ENCODE measurements at places on chromosomes 12 and 14.

GRCh38 chr14:104561632-104562495, 17.7 kb upstream of the C14orf180 start:
- no peak for DNase-seq

DNA sequence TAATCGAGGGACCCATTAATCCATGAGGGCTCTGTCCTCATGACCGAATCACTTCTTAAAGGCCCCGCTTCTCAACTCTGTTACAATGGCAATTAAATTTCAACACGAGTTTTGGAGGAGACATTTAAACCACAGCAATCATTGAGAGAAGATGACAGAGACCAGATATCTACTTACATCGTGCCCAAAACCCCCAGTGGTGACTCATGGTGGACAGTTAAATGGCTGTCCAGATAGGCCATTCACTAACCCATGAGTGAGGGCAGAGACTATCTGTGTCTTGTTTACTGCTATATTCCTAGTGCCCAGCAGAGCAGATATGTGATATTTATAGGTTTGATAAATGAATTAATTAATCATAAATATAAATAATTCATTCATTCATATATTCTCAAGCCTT, 20.0 kb upstream of the FLVCR2 start:
- DNase-seq: no peak

- peak; percentile 33 for DNase-seq
Observed at GRCh38 chr14:65252482-65253255, 150.4 kb upstream of the MAX start.

DNA sequence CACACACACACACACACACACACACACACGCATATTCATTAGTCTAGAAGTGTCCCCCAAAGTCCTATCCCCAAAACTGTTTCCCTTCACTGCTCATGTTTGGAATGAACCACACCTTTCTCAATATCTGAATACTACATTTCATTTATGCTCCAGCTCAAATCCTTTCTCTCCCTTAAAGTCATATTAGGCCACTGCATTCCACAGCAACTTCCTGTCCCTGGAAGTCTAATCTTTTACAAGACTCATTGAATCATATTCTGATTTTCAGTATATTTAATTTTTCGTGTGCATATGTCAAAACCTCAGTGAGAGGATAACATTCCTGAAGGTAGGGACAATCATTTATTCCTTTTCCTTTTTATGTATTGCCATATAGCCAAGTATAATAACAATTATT, 155.6 kb upstream of the LMNTD1 start:
- no peak for DNase-seq

GRCh38 chr12:113086249-113087164, 30.0 kb downstream of the DTX1 start:
- no peak for DNase-seq

- peak; percentile 15 for DNase-seq
Observed at GRCh38 chr14:39576258-39576657, 144.0 kb upstream of the FBXO33 start.

GRCh38 chr12:42886160-42886559, 296.6 kb upstream of the PRICKLE1 start:
- DNase-seq: no peak

DNA sequence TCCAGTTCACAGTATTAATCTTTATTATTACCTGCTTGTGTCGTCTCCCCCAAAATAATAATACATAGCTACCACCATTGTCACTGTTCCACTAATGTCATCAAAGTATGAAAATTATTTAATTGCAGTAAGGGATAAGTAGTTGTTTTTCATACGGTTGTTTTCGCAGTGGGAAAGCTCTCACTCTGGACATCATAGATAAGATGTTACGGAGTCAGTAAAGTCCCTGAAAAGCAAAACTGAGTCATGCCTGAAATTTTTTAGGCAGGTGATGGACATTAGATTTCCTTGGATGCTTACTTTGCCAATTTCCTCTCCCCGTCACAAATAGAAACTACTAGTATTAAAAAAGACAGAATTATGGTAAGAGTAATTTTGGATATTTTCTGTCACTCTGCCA, 13.2 kb downstream of the PNP start:
- DNase-seq: no peak

GRCh38 chr14:74938531-74939495, 15.8 kb upstream of the RPS6KL1 start:
- DNase-seq: no peak

DNA sequence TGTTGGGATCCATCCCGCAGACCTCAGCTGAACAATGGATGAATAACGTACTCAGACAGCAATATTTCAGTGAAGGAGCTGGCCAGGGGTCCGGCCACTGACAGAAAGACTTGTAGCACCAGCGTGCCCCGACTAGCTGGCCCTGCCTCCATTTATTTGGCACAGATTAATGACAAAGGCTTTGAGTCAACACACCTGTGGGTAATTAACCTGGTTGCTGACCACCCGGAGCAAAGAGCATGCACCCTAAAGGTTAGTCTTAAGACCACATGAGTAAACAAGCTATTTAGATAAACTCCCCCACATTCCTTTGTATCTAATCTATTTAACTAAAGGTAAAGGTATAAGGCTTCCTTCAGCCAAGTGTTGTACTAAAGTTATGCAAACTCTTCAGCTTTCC, 868.6 kb downstream of the LRFN5 start:
- no peak for DNase-seq

GRCh38 chr12:30323008-30323407, 372.7 kb downstream of the IPO8 start:
- DNase-seq: no peak

GRCh38 chr12:49537231-49537751, 1.5 kb upstream of the KCNH3 start:
- no peak for DNase-seq

DNA sequence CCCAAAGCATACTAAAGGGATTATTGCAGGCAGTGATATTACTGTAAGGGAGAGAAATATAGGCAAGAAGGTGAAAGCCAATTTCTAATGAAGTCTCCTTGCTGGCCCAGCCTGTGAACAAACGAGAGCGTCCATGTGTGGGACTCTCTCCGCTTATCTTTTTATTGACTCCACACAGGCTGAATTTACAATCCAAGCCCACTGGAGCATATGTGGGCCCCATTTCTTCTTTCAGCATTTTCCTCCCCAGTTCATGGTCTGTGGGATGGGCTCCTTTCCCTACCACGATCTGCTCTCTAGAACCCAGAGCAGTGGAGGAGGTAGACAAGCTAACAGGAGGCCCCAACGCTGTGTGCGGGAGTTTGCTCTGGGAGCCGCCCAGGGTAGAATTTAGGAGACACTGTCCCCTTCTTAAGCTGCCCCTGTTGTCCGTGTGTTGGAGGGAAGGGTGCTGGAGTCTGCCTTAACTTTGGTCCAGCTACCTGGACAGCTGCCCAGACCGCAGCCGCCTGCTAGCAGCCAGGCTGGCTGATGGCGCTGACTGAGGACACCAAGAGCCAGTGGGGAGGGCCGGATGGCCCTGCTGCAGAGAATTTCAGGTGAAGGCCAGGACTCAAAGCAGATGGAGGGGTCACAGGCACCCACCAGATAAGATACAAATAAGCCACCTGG, 3.2 kb upstream of the HOXC11 start:
- DNase-seq: no peak

GRCh38 chr14:80213602-80214001, 2.3 kb upstream of the DIO2 start:
- peak; percentile 81 for DNase-seq

GRCh38 chr14:77543637-77544334, 45.2 kb upstream of the ISM2 start:
- no peak for DNase-seq

- DNase-seq: no peak
Observed at GRCh38 chr14:55255979-55256378, 15.2 kb upstream of the FBXO34 start.

DNA sequence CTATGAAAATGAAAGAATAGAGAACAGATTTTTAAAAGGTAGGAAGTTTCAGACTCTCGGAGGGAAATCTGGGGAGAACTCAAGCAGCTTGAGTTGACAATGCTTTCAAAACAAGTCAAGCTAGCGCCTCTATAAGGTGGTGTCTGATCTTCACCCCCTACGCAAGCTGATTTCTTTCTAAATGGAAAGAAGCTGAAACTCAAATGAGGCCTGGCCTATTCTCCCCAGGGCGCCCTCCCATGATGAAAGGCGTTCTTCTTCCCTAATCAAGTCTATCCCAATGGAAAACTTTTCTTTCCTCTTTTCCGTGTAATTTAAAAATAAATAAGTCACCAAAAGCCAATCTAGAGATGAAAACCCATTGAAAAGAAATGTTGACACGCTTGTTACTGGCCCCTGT, 20.6 kb downstream of the PTHLH start:
- DNase-seq: no peak

GRCh38 chr12:96457191-96457930, 32.0 kb upstream of the CFAP54 start:
- peak; percentile 52 for DNase-seq

DNA sequence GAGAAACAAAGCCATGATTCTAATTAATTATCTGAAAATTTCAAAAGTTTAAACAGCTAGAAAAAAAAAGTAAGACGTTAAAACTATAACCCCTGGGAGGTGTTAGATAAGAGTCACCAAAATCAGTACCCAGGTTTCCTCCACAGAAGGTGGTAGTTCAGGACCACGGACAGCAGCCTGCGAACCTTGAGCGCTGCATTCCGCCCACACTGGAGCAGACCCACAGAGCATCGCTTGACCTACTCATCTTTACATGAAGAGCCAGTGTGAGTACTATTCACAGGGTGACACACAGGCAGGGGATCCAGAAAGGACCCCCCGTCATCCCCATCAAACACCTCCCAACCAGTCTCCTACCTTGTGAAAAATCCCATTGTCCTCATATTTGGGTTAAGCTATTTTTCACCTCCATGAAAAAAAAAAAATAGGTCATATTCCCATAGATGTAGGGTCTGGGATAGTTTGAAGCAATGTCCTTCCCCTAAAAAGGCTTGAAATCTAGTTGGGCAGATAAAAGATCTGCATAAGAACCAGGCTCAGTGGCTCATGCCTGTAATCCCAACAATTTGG, 8.8 kb upstream of the CHGA start:
- peak; percentile 48 for DNase-seq

DNA sequence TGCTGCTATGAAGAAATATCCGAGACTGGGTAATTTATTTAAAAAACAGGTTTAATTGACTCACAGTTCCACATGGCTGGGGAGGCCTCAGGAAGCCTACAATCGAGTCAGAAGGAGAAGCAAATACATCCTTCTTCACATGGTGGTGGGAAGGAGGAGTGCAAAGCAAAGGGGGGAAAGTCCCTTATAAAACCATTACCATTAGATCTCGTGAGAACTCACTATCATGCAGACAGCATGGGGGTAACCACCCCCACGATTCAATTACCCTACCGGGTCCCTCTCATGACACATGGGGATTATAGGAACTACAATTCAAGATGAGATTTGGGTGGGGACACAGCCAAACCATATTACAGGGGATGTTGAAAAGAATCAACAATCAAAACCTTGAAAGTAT, 74.9 kb downstream of the PPM1H start:
- DNase-seq: no peak

- no peak for DNase-seq
Observed at GRCh38 chr12:1890810-1891209, 27.6 kb downstream of the CACNA2D4 start.

DNA sequence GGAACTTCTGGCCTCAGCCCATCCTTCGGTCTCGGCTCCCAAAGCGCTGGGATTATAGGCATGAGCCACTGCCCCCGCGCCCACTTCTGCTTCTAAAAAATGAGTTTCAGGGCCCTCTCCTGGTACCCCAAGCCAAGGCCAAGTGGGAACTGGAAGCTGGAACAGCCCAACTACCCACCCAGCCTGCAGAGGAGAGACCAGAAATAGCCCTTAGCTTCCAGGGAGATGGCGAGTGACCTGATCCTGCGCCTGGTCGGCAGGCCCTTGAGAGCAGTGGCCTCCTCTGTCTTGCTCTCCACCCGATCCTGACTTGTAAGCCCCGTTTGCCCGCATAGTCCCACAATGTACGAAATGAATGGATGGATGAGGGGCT, 31.2 kb upstream of the PLEKHG6 start:
- DNase-seq: no peak

- DNase-seq: peak; percentile 32
Observed at GRCh38 chr12:47378907-47379306, 299.1 kb upstream of the AMIGO2 start.

GRCh38 chr12:115452751-115453281, 768.8 kb upstream of the TBX3 start:
- DNase-seq: no peak

- DNase-seq: peak; percentile 25
Observed at GRCh38 chr14:89308232-89308959, 108.6 kb downstream of the FOXN3 start.

GRCh38 chr12:28933176-28933575, 215.9 kb upstream of the FAR2 start:
- no peak for DNase-seq

- DNase-seq: no peak
Observed at GRCh38 chr12:75062691-75063090, 146.9 kb downstream of the KCNC2 start.

- DNase-seq: peak; percentile 24
Observed at GRCh38 chr12:62933602-62934238, 1.2 kb downstream of the PPM1H start.

DNA sequence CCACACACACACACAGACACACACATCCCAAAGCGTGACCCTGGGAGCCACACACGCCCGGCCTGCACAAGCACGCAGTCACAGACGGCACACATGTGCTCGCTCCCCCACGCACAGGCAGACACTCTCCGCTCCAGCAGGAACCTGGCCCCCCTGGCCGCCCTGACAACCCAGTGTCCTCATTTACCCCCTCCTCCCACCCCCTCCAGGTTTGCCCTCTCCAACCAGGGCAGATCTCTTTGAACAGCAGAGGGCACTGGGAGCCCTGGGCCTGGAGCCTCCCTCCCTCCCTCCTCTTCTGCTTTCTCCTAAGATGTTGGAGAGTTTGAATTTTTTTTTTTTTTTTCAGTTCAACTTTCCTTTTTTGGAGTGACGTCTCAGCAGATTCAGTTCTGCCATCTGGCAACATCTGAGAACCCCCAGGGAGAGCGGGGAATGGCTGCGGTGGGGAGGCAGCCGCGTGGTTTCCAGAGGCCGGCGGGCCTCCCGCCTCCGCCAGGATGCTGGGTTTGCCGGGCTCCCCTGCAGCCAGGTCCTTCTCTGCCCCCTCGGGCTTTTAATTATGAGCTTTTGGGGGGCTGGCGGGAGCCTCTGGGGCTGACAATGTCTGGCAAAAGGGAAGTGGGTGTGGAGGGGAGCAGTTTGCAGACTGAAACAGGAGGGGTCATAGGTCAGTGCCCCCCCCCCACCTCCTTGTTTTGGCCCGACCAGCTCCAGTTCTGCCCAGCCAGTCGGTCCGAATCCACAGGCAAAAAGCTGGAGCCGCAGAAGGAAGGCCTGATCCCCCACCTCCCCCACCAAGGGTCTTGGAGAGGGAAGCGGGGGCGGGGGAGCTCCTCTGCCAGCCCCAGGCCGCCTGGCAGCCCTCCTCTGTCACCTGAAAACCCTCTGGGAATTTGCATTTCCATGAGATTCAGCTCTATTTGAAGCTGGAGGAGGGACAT, 1.3 kb upstream of the NCOR2 start:
- DNase-seq: peak; percentile 61
